ENCODE measurements at places on chromosomes 11 and 22.

DNA sequence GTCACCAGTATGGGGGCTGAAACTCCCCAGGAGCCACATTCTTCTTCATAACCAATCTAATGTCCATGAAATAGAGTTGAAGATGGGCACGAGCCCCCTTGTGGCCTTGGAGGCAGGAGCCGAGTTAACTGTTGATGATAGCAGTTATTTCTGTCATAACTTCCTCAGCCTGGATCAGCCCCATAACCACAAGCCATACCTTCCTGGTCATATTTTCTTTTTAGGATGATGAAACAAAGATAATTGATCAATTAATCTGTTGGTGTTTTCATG, 65.0 kb upstream of the TTC12 start:
- no peak for DNase-seq

- DNase-seq = peak; percentile 93
Measured at GRCh38 chr11:125626288-125626950, 1.5 kb downstream of the CHEK1 start.

DNA sequence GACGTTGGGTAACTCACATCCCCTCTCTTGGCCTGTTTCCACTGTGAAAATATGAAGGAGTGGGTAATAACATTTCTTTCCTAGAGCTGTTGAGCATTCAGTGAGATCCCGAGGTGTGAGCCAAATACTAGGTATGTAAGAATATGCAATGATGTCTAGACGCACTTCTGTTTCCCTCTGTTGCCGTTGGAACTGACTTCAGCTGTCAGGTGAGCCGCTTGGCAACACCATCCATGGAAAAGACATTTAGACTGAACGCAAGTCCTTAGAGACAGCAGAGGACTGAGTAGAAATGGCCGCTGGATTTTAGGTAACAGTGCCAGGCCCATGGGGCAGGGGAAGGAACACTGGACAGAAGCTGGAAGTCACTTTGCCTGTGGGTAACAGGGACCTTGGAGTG, 29.5 kb upstream of the SHANK2 start:
- no peak for DNase-seq

DNA sequence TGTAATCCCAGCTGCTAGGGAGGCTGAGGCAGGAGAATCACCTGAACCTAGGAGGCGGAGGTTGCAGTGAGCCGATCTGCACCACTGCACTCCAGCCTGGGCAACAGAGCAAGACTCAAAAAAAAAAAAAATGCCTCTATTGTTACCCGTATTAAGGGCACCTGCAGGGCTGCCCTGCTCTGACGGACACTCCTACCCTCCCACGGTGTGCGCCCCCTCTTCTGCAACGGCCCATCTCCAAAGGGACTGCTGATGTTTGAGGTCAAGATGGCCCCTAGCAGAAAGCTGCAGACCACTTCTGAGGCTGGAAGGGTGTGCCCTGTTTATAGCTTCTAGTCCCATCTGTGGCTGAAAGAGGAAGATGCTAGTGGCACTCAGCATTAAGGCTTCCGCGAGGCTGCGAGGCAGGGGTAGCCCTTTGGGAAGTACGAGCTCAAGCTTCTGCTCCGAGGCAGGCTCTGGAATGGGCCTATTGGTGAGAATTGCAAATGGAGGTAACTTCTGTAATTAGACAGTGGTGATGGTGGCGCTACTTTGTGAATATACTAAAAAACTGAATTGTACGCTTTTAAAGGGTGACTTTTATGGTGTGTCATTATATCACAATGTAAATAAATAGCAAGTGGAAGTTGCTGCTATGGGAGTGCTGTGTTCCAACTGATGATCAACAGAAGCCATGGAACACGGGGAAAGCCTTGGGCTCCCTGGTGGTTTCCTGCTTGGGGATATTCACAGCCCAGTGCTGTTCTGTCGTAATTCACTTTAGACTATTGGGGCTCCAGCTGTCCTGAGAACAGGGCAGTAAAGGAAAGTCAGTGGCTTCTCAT, 24.3 kb downstream of the ARFGAP2 start:
- DNase-seq = no peak

- DNase-seq = no peak
Measured at GRCh38 chr11:72254299-72254993, 10.5 kb upstream of the PHOX2A start.

- DNase-seq = no peak
Measured at GRCh38 chr11:3885855-3886254, 30.4 kb downstream of the STIM1 start.

DNA sequence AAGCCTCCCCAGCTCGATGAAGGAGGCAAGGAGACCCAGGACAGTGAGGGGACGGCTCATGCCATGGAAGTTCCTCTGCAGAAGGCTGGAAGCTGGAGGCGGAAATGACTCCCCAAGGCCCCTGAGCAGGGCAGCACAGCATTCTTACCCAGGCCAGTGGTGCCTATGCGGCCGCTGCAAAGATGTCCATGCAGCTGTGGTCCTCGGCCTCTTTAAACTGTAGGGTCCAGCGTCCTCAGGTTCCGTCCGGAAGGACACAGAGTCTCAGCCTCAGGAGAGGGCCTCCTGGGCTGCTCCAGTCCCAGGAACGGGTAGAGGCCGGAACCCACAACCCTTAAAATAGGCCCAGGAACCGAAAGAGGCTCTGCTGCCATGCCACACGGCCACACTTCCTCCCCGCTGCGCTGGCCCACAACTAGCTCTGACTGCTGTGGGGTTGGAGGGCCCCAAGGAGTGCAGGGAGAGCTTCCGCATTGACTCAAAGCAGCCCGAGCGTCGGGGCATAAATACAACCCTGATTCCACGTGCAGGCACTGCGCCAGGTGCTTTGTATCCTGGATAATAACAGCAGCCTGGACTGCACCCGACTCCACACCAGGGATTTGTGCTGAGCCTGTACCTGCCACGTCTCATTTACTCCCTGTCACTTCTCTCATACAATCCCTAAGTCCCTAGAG, 5.5 kb downstream of the KIAA0930 start:
- DNase-seq = peak; percentile 48

GRCh38 chr11:109267293-109268095, 154.5 kb upstream of the C11orf87 start:
- DNase-seq = no peak

DNA sequence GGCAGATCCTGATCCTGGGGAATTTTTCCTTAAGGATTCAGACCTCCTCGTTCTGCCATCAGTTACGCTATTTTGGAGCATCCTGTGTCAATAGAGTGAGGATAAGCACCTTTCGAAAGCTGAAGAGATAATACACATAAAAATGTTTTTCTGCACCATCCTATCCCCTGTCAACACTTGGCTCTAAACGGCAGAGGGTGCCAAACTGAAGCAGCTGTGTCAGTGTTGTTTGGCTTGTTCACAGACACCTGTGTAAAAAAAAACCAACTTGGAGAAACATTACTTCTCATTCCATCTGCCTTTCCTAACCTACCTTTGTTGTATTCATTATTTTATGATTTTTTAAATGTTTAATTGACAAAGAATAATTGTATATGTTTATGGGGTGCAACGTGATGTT, 417.0 kb upstream of the DDI1 start:
- peak; percentile 35 for DNase-seq

Data from NCI-H1105 (cell line).